ENCODE measurements at places on chromosomes 12 and 14.

GRCh38 chr14:43001731-43002130 is 1395.1 kb downstream of the LRFN5 start:
- no peak for DNase-seq

- DNase-seq = no peak
Observed at GRCh38 chr14:103284574-103285467, 49.2 kb upstream of the EIF5 start.

DNA sequence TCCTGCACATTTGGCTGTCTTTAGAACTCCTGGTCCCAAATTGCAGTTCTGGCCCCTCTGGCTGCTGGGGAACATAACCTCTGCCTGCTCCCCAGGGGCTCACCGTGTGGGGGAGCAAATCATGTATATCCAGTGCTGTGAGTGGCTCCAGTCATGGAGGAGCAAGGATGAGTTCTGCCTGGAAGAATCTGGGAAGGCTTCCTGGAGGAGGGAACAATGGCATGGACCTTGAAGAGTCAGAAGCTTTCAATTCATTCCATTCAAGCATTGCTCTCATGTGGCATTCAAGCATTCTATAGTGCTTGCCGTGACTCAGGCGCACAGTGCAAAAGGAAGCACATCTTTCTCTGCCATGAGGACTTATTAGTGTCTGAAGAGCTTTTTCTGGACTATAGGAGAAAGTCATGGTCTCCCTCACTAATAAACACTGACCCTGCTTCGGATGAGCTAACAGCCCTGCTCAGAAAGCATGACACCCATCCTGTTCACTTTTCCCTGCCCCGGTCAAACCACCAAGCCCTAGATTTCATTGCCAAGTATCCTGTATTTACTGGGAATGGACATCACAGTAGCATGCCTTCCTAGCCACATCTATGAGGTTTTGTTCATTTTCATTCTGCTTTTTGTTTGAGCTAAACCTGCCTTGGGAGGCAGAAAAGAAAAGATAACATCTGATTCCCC is 3.5 kb downstream of the IFI27 start:
- DNase-seq = no peak

GRCh38 chr12:26123482-26123980 is 1.3 kb downstream of the BHLHE41 start:
- DNase-seq = no peak

GRCh38 chr14:61256826-61257468 is 24.2 kb downstream of the TMEM30B start:
- no peak for DNase-seq

DNA sequence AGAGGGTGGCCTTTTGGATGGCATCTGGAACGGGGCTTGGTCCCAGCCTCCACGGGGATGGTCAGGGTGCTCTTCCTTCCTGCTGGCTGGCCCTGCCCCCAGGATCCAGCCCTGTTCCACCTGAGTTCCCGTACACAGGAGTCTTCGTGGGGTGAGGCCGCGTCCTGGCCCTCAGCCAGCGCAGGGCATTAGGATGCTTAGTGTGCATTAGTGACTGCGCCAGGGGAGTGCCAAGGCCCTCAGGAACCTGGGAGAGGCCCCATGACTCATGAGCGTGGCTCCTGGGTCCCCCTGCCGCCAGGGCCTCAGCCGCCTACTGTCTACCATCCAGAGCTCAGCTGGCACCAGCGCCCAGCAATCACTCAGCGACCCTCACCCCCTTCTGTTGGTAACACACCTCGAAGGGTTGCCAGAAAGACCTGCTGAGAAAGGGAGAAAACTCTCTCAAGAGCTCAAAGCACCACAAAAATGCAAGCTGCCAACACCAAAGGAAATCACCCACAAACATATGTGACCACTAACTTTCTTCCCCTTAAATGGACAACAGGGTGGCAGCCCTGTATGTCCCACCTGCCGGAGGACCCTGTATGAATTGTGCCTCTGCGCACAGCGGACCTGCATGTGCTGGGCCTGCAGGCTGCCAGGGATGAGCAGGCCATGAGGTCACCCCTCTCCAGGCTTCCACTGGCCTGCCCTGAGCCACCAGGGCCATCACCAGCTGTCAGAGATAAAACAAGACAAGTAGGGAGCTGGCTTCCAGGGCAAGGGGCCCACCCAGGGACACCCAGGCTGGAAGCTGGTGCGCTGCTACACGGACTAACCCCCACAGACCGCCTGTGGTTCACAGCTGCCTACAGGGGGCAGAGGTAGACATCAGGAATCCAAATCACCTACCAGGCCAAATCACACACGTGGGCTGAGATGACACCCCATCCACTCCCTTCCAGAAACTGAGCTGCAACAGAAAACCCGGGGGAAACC is 28.7 kb downstream of the CCDC85C start:
- no peak for DNase-seq
